Umbilical cord (tissue), 2 donors: ENCODE measurements at places on chromosomes 2 and 18.

- no peak for DNase-seq
These were observed 188.3 kb downstream of the TWIST2 start for GRCh38 chr2:239035997-239036731.

DNA sequence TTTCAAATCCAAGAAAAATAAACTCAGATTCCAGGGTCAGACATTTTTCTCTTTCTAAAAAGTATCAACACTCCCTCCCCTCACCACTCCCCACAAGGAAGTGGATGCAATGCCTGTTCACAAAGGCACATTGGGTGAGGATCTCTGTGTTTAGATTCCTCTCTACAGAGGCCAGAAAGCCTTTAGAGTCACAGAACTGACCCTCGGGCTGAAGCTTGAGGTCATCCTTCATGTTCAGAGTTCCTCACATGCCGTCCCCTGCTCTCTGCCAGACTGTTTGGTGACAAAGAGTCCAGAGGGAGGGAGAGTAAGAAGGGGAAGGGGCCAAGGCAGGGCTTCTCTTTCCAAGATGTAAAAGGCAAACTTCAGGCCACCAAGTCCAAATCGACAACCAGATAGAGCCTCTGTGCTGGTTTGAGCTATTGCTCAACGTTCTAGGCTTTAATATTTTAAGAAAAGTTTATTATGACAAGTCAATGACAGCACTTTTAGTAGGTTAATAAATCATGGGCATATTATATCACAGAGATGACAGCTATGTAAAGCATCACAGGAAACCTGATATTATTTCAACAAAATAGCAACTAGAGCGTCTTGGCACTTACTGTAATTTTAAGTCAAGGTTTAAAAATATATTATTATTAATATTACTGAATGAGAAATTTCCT lies 269.4 kb downstream of the ETAA1 start:
- peak; percentile 14 for DNase-seq

GRCh38 chr2:104321796-104322349 lies 532.0 kb upstream of the POU3F3 start:
- peak; percentile 1 for DNase-seq

DNA sequence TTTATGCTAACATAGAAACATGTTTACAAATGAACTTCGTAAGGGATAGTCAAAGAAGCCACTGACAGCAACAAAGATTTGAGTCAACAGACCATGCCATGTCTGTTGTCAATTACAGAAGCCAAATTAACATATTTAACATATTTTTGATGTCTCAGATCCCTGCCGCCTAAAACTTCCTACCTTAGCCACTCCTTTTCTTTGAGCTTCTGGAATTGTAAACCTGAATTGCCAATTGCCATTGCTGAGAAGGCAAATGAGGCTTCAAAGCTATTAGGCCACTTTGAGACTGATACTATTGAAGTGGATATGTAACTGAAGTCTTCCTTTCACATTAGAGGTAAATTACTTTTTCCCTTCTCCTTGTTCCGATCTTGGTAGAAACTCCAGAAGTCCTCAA lies 66.0 kb upstream of the DSEL start:
- no peak for DNase-seq

DNA sequence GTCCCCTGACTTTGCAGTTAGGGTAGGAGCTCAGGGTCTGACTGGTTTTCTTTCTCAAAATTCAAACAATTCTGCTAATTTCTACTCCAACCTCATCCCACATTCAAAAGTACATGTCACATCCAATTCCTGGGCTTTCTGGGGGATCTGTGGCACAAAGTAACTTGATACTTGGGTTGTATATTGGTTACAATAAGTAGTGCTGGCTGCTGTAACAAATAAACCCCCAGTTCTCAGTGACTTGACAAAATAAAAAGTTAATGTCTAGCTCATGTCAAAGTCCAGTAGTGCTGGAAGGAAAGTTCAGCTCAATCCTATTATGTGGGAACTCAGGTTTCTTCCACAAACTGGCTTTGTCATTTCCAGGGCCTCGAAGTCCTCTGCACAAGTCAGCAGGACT lies 23.1 kb downstream of the LGALSL start:
- no peak for DNase-seq

DNA sequence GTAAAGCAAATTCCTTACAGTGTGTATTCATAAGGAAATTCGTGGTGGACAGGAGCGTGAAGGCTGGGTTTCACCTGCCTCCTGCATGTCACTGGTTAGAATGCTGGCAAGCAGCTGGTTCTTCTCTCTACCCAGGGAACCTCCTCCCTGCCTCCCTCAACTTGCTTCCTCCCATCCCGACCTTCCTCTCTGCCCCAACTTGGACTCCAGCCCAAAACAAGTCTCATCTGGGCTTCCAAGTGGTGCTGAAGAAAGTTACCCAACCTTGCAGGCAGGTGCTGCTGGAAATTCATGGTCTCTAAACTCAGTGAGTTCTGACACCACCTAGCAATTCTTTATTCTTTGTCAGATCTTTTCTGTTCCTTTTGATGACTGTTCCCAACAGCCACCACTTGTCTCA lies 184.5 kb downstream of the BCL2 start:
- DNase-seq = no peak

DNA sequence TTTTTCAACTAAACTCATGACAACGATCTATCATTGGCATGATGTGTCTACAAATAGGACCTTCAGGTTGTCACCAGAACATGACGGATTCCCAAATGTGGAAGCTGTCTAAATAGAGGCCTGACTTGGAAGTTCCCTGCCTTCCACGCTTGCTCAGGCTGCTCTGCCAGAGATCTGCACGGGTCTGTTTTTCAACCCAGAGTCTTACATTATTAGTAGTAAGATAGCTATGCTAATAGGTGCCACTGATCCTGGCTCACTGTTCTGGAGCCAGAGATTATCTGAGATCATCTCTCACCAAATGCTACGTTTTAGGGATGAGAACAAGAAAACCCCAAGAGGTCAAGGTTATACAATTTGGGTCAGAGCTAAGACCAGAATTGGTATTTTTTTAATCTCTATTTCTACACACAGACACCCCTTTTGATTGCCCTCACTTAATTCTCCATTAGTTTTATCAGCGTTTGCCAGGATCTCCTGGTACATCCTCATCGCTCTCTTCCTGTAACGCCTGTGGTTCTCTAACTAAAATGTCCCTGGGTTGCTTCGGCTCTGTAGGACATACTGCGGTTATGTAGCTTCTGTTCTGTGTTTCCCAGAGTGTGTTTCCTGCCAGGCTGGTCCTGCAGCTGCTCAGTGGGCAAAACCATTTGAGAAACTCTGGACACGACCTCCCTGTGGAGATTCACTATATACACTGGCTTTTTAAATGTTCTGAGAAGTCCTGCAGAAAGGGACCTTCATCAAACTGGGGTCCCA lies 5.7 kb downstream of the CDC42EP3 start:
- peak; percentile 54 for DNase-seq

DNA sequence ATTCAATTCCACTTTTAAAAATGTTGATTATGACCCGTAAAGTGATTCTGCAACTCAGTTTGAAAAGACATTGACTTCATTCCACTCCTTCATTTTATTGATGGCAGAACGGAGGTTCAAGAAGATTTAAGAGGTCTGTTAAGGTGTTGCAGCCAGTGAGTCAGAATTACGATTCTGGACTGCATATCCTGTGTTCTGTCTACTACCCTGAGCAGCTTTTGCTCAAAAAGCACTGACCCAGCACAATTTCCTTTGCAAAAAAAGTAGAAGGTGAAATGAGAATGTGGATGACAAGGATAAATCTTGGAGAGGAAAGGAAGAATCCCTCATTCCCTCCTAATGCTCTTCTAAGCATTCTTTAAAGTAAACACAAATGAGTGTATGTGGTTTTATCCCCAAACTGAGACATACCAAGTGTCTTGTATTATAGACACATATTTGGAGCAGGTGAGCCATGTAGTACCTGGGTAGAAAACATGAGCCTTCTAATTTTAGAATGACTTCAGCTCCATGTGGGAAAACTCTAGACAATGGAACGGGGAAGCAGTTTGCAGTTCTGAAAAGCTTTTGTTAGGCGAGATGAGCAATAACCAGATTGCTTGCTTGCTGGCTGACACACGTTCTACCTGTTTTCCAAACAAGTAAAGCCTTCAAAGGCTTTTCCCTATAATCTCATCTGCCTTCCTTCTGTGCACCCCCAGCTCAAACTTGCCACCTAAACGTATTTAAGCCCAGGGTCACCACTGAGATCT lies 44.7 kb downstream of the TGFA start:
- no peak for DNase-seq

DNA sequence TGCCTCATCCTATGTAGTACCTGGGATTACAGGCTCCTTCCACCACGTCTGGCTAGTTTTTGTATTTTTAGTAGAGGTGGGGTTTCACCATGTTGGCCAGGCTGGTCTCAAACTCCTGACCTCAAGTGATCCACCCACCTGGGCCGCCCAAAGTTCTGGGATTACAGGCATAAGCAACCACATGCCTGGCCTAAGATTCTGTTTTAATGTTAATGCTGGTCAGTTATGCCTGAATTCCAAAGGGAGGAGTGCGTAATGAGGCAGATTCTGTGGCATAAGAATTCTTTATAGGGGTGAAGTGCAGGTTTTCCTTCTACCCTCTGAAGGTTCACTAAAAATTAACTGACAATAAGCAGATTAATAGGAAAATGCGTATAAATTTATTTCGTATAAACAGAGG lies 1343.8 kb upstream of the LRRTM1 start:
- peak; percentile 82 for DNase-seq

- DNase-seq = no peak
These were observed 18.3 kb downstream of the PSME4 start for GRCh38 chr2:53952519-53952918.

GRCh38 chr18:34223893-34224422 lies 755 bp downstream of the NOL4 start:
- no peak for DNase-seq
